ENCODE measurements at places on chromosomes 5 and 9. TPM values are rescaled to one million over a fixed set of nuclear protein-coding genes. Genes with fewer than 3 reads are reported as not detected.

DNA sequence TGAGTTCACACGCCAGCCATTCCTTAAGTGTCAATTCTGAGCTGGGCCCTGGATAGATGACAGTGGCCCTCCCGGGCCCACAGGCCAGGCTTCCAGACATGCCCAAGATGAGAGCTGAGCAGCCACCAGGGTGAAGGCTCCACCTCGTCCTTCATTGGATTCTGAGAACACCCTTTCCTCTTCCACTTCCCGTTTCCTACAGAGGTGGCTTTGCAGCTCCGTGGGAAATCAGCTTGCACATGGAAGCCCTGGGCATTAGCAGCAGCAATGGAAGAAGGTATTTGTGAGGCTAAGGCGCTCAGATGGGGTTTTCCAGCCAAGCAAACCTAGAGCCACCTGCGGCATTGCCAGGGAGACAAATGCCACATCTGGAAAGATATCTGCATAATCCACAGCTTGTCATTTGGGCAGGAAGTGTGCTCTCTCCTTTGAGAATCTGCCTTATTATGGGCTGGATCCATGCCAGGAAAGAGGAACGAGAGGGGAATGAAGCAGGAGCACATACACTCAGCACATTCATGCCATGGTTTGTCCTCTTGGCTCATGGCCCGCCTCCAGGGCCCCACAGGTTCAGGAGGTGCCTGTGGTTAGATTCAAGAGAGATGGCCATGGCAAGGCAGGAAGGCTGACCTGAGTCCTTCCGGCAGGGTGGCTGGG is 34.1 kb downstream of the CFAP77 start:
- DNase-seq, result no peak

GRCh38 chr9:129276486-129277230 is 98.6 kb upstream of the IER5L start:
- no peak for DNase-seq

DNA sequence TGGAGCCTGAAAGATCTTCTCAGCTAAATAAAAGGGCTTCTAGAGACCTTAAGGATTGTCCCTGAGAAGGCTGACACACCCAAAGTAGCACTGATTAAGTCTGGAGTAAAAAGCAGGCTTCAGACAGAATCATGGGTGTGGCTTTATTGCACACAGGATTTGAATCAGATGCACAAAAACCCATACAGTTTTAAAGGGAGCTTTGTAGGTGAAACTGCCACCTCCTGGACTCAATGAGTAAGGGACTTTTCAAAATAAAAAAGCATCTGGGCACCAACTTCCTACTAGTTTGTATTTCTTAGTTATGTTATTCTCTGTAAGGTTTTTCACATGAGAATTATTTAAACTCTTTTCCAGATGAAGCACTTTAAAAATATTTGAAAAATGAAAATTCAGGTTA is 129.4 kb downstream of the EDIL3 start:
- DNase-seq, result peak; percentile 4

DNA sequence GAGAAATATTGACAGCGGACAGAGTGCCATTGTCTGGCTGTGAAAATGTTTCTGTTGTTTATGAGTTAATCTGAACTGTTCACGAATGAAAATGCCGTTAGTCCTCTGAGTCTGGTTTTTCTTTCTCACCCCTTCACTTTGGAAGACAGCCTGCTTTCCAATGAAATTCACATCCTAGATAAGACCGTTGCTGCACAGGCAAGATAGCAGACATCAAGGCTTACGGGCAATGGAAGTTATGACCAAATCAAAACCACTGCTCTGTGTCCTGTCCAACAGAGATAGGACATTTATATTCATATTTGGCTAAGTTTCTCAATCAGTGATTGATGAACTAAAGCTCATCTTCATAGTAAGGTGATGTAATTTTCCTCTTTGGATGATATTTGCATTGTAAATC is 180.0 kb upstream of the DMAC1 start:
- DNase-seq, result no peak

Gene TLR4
- 0.12 TPM for total RNA-seq

- no peak for DNase-seq
Observed at GRCh38 chr9:38732885-38733284, 13.0 kb upstream of the FAM240B start.

All from Calu3 (cell line).